ENCODE measurements at places on chromosomes 16 and 17.

DNA sequence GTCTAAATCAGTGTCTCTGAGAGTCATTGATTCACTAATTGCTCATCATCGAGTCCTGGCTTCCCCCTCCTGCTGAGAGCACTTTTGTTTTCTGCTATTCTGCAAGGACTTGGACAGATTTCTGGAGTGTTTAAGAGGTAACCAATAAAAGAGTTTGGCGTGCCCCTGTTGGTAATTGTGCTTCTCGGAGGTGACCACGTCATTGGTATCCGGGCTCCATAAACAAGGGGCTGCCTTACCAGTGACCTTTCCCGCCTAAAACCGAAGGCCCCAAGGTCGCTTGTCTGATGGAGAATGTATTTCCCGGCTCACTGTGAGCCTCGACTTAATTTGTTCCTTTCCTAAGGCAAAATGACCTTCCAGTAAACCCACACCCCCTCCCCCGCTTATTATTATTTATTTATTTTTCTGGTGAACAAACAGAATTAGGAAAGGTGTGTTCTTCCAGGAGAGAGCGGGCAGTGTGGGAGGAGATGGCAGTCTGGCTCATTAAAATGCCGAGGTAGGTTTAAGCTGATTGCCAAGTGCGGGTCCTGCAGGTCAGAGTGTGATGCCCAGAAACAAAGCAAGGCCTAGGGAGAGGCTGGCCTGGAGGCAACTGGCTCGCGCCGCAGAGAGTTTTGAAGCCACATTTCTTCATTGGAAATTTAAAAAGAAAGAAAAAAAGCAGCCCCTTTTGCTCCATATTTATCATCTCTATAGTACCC is 30.2 kb downstream of the MSI2 start:
- DNase-seq = no peak

DNA sequence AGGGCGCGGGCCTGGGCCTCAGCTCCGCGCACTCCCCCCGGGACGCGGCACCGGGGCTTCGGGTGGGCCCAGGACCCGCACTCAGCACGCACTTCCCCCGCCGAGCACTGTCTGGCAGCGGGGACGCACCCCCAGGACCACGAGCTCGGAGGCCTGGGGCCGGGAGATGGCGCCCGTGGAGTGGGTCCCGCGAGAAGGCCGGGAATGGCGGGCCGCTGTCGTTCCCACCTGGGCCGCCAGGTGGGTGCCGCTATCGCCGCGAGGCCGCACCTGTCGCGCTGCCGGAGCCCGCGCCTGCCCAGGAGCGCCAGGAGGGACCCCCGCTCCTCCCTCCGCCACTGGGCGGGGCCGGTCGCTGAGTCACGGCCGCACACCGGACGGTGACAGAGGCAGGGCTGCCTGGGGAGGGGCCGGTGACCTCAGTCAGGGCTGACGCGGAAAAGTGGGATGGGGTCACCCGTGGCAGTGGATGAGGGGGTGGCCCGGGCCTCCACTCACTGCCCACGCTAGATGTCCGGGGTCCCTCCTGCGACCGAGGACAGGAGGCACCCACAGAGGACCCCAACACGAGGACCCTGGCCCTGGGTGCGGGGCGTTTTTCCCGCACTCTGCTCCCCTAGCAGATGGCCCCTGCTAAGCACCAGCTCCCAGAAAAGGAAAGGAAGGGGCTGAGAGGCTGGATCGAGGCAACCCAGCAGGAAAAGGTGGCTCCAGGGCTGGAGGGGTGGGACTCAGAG is 6.9 kb upstream of the ACTG1 start:
- peak; percentile 59 for DNase-seq

DNA sequence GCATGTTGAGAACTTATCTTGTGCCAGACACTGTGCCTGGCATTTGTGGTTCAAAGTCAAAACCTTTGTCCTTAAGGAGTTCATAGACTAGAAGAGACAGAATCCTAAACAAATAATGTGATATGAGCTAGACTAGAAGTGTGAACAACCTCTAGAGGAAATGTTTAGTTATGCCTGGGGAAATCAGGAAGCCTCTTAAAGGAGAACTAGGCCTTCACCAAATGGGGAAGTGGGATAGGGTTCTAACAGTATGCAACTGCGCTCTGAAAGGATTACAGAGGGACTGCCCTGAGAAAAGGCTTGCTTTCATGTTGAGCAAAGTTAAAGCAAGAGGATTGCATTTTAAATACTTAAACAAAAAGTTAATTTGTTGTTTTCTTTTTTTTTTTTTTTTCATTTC is 4.9 kb downstream of the RUNDC1 start:
- DNase-seq = no peak

GRCh38 chr16:51243936-51244436 is 92.9 kb upstream of the SALL1 start:
- no peak for DNase-seq

- DNase-seq = peak; percentile 24
These were observed 824 bp upstream of the MPP2 start for GRCh38 chr17:43907998-43908721.

- DNase-seq = no peak
These were observed 42.5 kb downstream of the KSR1 start for GRCh38 chr17:27498615-27499309.

GRCh38 chr16:4272114-4272956 is 488 bp downstream of the TFAP4 start:
- DNase-seq = peak; percentile 38

DNA sequence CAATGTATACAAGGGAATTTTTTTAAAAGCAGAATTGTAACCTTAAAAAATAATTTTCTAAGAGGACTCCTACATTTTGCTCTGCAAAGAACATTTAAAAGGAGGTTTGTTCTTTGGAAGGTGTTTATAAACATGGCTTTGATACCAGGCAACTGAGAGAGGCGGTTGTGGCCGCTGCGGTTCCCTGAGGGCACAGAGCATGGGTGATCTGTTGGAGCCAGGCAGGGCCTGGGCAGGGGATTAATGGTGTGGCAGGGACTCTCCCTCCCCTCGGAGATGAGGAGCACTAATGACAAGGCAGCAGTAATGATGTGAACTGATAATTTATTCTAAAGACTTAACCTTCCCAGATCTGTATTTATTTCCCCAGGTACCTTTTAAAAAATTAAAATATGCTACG is 65.4 kb downstream of the WWP2 start:
- no peak for DNase-seq

- no peak for DNase-seq
These were observed 3.7 kb upstream of the SLC16A11 start for GRCh38 chr17:7047566-7047965.

GRCh38 chr17:29048440-29049368 is 5.8 kb downstream of the PIPOX start:
- no peak for DNase-seq

DNA sequence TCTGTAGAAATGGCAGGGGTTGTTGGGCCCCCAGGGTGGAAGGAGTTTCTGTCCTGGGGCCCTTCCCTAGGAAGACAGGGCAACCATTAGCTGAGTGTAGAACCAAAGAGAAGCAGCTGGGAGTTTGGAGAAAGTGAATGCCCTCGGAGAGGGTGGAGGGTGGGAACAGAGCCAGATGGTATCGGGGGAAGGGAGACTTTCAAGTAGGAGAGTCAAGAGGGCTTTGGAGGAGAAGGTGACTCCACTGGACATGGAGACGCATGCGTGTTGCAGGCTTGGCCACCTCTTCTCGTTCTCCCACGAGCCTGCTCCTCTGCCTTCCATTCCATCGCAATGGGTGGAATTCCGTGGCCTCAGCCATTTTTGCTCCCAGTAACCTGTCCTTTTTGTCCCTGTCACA is 19.4 kb downstream of the SLC47A1 start:
- DNase-seq = no peak

- no peak for DNase-seq
These were observed 2.7 kb downstream of the MSL1 start for GRCh38 chr17:40124279-40125141.

DNA sequence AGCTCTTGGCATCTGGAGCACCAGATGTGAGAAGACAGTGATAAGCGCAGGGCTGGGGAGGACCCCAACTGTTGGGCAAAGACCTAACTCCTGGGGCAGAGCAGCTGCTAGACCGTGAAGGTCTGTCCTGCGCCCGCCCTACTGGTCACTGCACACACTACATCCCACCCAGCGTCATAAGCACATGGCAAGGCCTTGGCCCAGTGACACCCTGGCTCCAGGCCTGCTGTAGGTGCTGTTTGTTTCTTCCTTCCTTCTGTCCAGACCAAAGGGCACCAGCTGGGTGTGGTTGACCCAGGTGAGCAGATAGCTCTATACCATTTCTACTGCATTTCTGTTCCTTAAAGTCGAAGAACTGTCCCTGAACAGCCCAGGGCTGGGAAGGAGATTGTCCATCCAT is 6.4 kb downstream of the TRPV3 start:
- DNase-seq = no peak

DNA sequence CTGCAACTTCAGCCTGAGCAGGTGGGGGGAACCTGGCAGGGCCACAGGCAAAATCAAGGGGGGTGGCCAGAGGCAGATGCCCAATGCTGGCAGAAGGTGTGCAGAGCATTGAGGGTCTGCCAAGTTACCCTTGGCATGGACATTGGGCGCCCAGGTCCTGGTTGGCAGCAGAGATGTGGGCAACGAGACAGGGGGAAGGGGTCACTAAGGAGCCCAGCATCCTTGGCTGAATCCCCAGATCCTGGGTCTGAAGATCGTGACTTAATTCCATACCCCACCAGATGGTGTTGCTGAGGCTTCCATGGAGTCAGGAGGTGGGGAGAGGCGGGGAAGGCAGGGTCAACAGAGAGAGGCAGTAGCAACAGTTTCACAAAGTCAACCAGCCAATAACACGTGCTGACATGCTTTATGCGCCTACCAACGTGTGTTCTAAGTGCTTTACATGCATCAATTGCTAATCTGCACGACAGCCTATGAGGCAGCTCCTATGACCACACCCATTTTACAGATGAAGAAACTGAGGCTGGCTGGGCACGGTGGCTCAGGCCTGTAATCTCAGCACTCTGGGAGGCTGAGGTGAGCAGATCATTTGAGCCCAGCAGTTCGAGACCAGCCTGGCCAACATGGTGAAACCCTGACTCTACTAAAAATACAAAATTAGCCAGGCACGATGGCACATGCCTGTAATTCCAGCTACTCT is 83.3 kb downstream of the GSG1L start:
- no peak for DNase-seq

- DNase-seq = no peak
These were observed 245.9 kb downstream of the FTO start for GRCh38 chr16:53949715-53950410.

DNA sequence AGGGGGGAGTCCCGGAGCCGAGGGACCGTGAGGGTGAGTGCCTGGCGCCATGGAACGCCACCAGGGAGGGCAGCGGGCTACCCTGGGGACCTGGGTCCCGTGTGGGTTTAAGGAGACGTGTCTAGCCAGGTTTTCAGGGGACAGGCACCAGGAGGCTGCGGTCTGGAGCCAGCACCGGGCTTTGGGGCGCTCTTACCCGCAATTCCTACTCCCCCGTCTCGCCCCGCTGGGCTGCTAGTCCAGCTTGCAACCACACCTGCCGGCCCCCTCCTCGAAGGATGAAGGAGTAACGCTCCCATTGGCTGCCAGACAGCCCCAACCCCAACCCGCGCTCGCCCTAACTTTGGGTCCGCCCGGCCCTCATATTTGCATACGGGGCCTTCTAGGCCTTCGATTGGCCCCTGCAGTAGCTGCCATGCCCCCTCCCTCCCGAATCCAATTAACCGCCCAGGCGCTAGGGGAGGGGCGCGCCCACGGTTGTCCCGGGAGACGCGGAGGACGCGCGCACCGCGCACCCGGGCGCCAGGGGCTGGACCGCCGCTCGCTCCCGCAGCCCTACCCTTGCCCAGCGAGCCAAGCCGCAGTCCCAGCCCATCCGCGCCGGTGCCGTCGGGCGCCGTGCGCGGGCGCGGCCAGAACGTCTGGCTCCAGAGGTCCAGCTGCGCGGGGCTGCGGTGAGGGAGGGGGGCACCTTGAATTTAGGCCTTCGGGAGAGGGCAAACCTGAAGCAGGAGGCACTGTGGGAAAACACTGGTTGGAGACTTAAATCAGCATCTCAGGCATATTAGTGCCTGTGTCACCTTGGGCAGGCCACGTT is at the start of gene TTLL6:
TTLL6 (minus strand) TSS at position 456 of the 817 bp plus-strand sequence; CDS start at position 299, 157 bp downstream.
- peak; percentile 49 for DNase-seq

GRCh38 chr17:34253139-34253525 is 2.0 kb upstream of the CCL2 start:
- DNase-seq = no peak

DNA sequence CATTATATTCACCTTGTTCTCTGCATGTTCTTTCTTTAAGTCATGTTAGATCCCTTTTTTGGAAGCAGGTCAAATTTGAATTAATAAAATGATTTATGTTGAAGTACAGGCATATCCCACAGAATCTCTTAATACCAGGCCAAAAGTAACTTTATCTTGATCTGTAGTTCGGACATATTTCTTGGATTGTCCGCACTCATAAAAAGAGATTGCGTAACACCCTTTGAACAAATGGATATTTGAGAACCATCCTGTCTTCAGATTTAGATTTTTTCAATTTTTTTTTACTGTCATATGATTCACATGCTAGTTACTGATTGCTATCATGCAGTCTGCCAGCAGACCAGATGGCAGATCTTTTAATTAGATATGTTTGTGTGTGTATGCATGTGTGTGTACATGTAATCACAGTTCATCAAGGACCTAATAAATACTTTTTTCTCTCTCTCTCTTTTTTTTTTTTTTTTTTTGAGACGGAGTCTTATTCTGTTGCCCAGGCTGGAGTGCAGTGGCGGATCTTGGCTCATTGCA is 352.6 kb downstream of the WWOX start:
- DNase-seq = no peak

DNA sequence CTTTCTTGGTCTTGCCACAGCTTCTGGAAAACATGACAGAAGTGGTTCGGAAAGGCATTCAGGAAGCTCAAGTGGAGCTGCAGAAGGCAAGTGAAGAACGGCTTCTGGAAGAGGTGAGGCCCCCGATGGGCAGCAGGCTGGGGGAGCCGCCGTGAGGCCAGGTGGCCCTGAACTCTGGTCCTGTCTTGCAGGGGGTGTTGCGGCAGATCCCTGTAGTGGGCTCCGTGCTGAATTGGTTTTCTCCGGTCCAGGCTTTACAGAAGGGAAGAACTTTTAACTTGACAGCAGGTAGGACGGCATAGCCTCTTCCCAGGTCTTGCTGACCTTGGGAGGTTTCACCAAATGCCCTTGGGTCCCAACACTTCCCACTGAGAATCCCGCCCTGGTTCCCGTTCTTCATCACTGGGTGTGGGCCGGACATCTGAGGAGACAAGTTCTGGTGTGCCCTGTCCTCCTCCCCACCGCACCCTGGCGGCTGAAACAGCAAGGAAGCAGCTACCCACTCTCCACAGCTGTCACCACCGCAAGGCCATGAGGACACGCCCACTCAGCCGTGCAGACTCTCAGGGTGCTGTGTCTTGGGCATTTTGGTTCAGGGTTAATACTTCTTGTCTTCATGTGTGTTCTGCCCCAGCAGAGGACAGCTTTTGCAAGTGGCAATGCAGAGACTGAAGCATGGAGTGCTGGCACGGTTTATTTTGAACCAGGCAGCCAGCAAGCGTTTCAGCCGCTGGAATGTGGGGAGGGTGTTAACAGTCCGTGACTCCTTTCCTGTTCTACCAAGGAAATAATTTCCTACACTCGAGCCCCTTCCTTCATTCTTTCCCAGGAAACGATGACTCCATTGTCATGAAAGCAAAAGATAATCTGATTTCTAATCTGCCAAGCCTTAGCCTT is 21.4 kb downstream of the NTAN1 start:
- DNase-seq = no peak

GRCh38 chr17:14325618-14326167 is 24.8 kb downstream of the HS3ST3B1 start:
- no peak for DNase-seq

GRCh38 chr17:8163978-8164814 is 1.4 kb upstream of the VAMP2 start:
- DNase-seq = no peak

GRCh38 chr17:59668816-59669215 is 38.4 kb downstream of the PTRH2 start:
- DNase-seq = no peak

GRCh38 chr17:17781591-17782496 is 54.9 kb downstream of the SREBF1 start:
- DNase-seq = no peak

- no peak for DNase-seq
These were observed 13.6 kb downstream of the CCDC92B start for GRCh38 chr17:2735896-2736295.
